ENCODE measurements at places on chromosomes 6 and 20.

GRCh38 chr6:136952714-136953260, 30.7 kb downstream of the SLC35D3 start:
- DNase-seq, result no peak

GRCh38 chr6:46850792-46851191, 57.6 kb downstream of the MEP1A start:
- DNase-seq, result no peak

- no peak for DNase-seq
Measured at GRCh38 chr6:33123732-33124524, 48.1 kb downstream of the HLA-DPB1 start.

DNA sequence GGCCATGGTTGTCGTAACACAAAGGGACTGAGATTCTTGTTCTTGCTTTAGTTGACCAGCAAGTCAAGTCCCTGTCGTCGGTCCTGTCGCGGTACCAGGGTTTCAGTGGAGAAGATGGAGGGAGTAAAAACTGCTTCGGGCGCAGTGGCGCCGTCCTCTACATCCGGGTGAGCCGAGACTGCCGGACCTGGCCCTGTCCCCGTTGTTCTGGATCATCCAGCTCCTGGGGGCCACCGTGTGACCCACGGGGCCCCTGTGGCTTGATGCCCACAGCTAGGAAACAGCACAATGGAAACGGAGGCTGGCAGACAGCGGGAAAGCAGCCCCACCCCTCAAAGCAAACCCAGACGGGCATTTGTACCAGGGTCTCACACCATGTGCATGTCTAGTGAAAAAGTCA, 15.0 kb downstream of the MTG2 start:
- no peak for DNase-seq

- no peak for DNase-seq
Measured at GRCh38 chr6:82066991-82067411, 180.5 kb downstream of the IBTK start.

GRCh38 chr6:37788259-37788658, 31.3 kb upstream of the ZFAND3 start:
- DNase-seq, result no peak

DNA sequence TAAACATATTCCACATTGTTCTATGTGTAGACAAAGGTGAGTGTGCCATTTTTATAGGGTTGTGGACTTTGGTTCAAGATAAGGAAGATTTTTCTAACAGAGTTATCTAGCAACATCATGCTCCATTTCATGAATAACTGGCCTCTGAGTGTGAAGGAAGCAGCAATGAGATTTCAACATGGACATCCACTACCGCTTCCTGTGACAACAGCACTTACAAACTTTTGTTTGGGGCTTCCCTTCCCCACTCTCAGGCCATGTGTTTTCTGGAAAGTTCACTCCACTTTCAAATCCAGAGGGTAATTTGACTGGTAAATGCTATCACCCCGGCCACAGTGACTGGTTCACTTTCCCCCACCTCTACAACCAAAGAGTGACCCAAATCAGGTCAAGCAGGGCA, 38.1 kb upstream of the PROKR2 start:
- no peak for DNase-seq

DNA sequence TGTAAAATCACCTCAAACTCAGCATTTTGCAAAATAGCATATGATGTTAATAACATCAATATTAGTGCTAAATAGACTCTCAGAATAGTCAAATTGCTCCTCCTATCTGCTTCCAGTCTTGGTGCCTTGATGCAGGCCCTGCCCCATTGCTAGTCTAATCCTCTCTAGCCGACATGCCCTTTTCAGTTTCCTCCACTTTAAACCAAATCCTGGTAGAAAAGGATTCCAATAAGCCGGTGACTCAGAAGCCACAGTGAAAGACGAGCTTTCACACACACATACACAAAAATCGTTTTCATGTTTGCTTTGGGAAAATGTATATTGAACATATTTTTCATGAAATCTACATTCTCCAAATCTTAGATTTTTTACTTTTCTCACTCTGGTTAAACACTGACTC, 203.1 kb downstream of the LMBRD1 start:
- no peak for DNase-seq

GRCh38 chr6:6557504-6557839, 31.0 kb upstream of the LY86 start:
- no peak for DNase-seq

DNA sequence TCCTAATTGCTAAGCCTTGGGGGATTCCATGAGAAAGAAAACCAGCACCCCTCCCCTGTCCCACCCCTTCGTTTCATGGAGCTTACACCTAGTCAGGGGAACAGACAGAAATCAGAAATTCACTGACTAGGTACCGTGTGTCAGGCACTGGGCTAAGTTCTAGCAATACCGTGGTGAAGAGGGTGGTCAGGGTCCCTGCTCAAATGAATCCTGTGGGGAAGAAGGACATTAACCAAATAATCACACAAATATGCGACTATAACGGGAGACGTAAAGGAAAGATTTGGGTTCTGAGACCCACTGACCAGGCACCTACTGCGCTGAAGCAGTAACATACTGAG, 65.1 kb upstream of the TOP1 start:
- DNase-seq, result no peak

GRCh38 chr6:119495230-119495683, 145.7 kb upstream of the MAN1A1 start:
- no peak for DNase-seq

DNA sequence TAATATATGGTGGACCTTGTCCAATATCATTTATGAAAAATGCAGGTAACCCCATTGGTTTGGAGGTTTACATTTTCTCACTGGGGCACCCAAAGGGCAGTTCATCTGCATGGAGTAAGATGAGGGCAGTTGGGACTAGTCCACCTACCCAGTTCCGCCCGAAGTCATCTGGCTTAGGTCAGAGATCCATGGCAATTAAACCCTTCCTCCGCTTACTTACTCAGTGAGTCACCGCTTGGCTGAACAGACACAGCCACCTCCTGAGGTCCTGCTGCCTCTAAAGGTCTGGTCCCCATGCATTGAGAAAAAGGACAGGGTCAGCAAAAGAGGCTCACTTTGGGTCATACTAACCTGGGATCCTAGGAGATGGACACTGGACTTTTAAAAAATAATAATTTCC, 102.9 kb upstream of the PRL start:
- DNase-seq, result no peak

DNA sequence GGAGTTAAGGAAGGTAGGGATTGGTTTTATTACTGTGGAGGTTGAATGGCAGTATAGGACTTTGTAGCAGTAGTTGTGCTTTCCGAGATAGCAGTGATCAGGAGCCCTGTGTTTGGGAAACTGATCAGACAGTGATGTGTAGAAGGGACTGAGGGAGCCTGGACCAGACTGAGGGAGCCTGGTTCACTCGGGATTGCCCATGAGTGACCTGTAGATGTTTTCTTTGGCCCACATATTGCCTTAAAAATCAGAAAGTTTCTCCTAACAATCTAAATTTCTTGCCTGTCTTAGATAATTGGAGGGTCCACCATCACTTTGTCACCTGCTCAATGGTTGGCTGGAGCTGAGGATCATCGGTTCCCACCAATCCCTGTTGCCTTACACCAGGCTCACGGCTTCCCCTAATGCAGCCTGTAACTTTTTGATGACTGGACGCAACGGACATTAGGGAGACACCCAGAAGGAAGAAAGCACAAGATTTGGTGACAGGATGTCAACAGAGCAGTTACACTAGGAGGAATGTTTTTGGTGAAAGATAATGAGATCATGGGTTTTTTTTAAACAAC, 1.1 kb downstream of the CDS2 start:
- no peak for DNase-seq

GRCh38 chr20:58991715-58992114, 10.7 kb downstream of the NELFCD start:
- DNase-seq, result no peak

- no peak for DNase-seq
Measured at GRCh38 chr20:57102566-57102965, 163.9 kb downstream of the BMP7 start.

DNA sequence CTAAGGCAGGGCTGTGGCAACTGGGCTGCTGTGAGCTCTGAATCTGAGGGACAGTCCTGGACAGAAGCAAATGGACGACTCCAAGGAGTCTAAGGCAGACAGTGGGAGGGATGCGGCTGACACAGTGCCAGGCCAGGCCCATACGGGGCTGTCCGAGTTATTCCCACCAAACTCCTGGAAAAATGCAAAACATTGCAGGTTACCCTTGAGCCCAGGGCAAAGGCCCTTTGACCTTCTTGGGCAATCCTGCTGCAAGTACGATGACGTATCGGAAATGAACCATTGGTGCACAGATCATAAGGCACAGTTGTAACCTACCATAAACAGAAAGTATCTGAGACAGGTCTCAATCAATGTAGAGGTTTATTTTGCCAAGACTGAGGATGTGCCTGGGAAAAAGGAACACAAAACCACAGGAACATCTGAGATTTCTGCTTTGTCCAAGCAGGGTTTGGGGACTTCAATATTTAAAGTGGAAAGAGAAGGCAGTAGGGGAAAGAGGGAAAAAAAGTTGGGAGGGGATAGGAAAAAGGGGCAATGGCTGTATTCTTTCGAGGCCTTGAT, 118.9 kb downstream of the DACT2 start:
- no peak for DNase-seq

DNA sequence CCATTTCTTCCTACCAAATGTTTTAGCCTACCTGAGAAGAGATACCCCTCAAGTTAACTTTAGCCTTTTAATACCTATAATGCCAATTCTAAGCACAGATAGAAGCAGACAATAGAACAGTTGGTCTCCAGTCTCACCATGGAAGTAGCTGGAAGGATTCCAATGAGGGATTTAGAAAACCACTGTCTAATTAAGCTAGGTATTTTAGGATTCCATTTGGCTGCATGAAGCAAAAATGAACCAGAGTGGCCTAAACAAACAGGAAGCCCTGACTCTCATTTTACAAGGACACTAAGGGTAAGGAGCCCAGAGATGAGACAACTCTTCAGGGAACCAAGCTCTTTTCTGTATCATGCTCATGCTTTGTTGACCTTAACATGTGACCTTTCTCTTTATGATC, 199.2 kb downstream of the ALDH8A1 start:
- no peak for DNase-seq

- no peak for DNase-seq
Measured at GRCh38 chr6:119598883-119599282, 249.3 kb upstream of the MAN1A1 start.

DNA sequence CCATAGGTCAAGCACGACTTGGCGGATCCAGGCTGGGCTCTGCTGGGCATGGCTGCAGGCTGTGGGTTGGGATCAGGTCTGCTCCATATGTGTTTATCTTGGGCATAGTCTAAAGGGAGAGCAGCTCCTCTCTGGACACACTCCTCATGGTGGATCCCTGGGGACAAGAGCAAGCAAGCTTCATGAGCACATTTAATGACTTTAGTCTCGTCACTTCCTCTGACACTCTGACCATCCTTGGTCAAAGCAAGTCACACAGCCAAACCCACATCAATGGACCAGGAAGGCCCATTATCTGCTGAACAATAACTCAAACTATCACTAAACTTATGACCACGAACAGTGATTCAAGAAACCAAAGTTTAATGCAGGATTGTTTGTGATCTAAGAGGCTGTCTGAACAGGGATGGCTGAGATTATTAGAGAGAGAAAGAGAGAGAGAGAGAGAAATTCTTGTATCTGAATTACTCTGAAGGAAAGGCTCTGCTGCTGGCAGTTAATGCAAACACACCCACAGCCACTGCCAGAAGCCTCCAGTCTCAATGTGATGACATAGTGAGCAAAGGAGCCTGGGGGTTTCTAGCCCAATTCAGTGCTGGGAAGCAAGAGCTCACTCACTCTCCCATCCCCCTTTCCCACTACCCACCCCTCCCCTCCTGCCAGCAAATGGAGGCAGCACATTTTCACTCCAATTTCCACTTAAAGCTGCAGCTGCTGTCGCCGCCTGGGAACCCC, 490.2 kb upstream of the SULF2 start:
- no peak for DNase-seq

GRCh38 chr6:48061265-48061990, 49.6 kb downstream of the PTCHD4 start:
- DNase-seq, result no peak

DNA sequence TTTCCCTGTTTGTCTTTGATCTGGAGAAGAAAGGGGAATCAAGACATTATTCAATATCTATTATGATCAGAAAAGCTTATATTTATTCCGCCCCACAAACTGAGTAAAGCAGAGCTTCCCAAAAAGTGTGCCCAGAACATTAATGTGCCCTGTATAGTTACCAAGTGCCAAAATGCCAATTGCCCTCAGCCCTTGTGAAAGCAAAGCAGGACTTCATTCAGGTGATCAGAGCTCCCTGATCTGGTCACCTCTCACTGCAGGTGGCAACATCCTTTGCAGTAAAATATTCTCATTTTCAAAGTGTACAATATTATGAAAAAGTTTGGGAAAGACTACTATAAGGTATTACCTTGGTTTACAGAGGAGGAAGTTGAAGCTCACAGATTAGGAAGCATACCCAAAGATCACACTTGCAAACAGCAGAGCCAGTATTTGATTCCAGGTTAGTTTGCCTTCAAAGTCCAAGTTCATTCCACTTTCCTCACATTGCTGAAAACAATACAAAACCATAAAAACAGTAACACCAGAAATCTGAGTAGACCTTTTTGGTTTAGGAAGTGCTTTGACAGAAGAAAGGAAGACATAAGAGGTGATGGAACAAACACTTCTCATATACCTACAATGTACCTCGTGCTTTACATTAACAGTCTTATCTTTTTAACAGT, 19.6 kb upstream of the GCLC start:
- no peak for DNase-seq

GRCh38 chr6:66184091-66184490, 477.1 kb upstream of the EYS start:
- DNase-seq, result no peak

- DNase-seq, result no peak
Measured at GRCh38 chr6:105504706-105505105, 101.8 kb upstream of the PREP start.

- DNase-seq, result no peak
Measured at GRCh38 chr6:129345890-129346289, 364.1 kb downstream of the ARHGAP18 start.
